ENCODE measurements at places on chromosomes 16 and 17.
A peak's percentile ranks its signal among the peaks of the same experiment; 100 is the strongest.

DNA sequence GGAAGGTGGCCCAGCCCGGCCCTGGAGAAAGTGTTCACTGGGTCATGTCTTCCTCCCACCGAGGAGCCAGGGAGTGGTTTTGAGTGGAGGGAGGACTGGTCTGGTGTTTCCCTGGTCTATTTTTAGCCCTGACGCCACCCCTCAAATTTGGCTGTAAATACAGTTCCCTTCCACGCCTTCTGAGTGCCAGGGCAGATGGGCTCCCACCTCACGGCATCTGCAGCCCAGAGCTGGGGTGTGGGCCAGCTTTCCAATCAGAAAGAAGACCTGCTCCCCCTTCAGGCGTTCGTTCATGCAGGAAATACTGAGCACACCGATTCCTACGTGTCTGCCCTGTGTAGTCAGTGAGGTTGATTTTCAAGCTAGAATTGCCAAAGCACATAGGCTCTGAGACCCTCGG, 53.7 kb downstream of the SNX20 start:
- DNase-seq, result no peak

- no peak for DNase-seq
Measured at GRCh38 chr17:8628609-8629169, 1.8 kb downstream of the MYH10 start.

- no peak for DNase-seq
Measured at GRCh38 chr17:2179615-2180295, 123.8 kb downstream of the SMG6 start.

- no peak for DNase-seq
Measured at GRCh38 chr16:63066552-63066951, 1030.3 kb upstream of the CDH8 start.

DNA sequence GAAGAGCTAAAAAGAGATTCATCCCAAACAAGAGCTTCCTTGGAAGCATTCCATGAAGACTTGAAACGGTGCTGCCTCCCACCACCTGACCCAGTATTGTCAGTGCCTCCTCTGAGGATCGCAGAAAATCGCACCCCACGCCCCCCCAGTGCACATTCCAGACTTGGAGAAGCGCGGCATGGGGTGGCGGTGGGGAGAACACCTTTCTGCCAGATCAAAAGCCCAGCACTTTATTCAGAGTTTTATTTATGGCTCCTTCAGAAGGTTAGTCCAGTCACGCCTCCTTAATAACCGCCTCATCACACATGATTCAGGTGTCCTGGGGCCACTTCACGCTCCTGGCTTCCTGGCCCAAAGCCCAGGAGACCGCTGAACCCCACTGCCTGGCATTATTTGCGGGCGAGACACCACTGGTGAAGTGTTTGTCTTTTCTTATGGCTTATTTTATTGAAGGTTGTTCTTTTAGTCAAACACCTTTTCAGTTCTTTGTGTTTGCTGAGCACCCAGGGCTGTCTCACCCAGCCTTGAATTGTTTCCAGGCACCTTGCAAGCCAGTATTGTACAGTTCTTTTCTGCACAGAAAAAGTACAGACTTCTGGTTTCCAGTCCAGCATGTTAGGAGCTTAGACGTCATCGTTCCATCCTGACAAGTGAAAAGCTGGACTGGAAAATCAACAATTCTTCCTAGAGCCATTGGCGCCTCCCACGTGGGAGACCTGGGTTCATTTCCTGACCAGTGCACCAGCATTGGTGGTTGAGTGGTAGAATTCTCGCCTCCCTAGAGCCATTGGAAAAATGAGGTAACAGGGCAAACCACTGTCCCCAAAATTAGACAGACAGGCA, 79.6 kb upstream of the CACNG5 start:
- peak; percentile 80 for DNase-seq

DNA sequence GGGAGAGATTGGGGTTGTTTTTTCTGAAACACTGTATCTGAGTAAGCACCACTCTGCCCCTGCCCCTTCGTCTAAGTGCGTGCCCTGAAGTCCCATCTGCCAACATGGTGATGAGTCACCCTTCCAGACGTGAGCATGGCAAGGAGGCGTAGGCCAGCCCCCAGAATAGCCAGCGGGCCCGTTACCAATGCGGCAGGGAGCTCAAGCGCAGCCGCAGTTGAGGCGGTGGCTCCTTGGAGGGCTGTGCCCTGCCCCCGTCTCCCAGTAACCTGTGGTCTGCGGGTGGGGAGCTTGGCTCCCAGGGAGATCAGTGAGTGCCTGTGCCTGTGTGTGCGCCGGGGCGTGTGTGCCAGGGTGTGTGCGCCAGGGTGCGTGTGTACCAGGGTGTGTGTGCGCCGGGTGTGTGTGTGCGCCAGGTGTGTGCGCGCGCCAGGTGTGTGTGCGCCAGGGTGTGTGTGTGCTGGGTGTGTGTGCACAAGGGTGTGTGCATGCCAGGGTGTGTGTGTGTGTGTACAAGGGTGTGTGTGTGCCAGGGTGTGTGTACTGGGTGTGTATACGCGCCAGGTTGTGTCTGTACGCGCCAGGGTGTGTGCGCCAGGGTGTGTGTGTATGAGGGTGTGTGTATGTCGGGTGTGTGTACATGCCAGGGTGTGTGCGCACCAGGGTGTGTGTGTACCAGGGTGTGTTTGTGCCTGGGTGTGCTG, 98.6 kb upstream of the CHMP6 start:
- DNase-seq, result peak; percentile 96

GRCh38 chr16:71264299-71264698, 24.9 kb downstream of the CMTR2 start:
- no peak for DNase-seq

GRCh38 chr17:49132699-49133364, at the start of gene B4GALNT2:
Gene B4GALNT2, plus strand, starts transcription at chr17:49132769. Its CDS starts 24 bp downstream, at chr17:49132793.
- peak; percentile 49 for DNase-seq

GRCh38 chr17:78142119-78142861, 3.9 kb upstream of the C17orf99 start:
- DNase-seq, result peak; percentile 100

GRCh38 chr17:71460943-71461342, 659.9 kb upstream of the SOX9 start:
- DNase-seq, result peak; percentile 74

DNA sequence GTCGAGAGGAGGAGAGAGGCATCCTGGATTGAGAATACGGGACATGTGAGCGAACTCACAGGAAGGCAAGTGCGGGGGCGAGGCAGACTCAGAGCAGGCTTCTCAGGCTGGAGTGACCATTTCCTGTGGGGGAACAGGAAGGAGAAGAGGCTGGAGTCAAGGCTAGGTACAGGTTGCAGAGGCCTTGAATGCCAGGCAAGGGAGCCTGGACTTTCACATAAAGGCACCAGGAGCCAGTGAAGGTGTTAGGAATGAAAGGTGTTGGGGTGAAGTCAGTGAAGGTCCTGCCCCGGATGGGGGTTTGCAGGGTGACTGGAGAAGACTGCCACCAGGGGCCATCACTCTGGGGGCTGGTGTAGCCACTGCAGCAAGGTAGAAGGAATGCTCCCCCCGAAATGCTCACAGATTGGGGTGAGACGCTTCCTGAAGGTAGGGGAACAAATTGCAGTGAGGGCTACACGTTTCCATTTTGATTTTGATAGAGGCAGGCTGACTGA, 5.3 kb upstream of the GPRC5C start:
- no peak for DNase-seq

- no peak for DNase-seq
Measured at GRCh38 chr16:86129541-86129940, 230.6 kb downstream of the IRF8 start.

DNA sequence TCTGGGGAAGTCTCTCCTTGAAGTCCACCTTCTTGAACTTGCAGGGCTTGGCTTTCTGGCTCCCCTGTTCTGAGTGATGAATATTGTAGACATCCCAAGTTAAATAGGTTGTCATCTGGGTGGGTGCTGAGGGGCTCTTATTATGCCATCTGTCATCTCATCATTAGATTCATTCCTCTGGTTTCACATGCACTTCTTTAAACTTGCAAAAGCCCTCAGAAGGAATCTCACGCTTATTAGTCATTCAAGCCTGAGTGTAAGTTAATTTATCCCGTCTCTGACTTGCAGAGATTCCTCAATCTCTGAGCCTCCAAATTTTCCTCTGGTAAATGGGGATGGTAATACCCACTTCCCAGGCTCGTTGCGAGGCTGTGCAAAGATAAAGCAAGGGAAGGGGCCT, 5.7 kb downstream of the MGAT5B start:
- DNase-seq, result no peak

DNA sequence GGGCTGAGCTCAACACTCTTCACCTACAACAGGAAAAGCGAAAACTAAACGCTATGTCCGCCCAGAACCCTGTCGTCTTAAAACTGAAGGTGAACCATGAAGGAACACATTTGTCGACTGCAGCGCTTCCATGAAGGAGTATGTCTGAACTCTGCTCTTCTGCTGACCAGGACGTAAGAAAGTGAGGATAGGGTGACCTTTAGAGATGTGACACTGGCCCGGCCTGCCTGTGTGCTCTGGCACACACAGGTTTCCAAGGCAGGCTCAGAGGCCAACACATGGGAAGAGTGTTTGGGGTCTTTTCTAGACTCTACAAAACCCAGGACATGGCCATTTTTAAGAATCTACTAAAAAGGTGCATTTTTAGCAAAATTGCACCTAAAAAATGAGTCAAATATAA, 21.1 kb downstream of the MARF1 start:
- DNase-seq, result no peak

- DNase-seq, result no peak
Measured at GRCh38 chr17:39600997-39601597, 6.6 kb downstream of the NEUROD2 start.

GRCh38 chr17:13244513-13244912, 226.7 kb upstream of the ELAC2 start:
- DNase-seq, result no peak

GRCh38 chr17:70144260-70144846, 25.0 kb upstream of the KCNJ2 start:
- DNase-seq, result peak; percentile 56

DNA sequence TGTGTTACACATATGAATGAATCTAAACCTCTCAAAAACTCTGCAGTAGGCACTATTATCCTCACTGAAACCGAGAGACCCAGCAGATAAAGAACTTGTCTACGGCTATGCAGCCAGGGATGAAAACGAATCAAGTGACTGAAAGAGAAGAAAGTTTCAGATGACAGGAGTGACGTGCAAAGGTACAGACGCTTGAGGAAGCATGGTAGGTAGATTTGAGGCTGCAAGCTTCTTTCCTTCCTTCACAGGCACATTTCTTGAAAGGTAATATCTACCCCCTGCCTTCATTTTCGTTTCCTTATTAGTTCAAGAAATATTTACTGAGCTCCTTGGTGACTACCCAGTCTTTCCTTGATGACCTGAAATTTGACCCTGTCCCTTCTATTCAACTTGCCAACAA, 211.5 kb upstream of the AXIN2 start:
- DNase-seq, result no peak

DNA sequence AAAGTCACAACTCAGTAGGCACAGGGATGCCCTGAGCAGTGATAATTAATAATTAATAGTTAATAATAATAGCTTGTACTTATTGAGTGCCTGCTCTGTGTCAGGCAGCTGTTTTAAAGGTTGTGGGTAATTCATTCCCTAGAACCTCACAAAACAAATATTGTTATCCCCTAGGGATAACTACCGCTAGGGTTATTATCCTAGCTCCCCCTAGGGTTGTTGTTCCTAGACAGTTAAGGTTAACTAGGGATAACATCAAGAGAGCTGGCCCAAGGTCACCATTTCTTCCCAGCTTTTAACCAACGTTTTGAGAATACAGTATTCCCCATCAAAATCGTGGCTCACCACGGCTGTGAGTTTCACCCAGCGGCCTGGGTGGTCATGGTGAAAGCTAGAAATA, 180.1 kb downstream of the PRKCB start:
- no peak for DNase-seq

DNA sequence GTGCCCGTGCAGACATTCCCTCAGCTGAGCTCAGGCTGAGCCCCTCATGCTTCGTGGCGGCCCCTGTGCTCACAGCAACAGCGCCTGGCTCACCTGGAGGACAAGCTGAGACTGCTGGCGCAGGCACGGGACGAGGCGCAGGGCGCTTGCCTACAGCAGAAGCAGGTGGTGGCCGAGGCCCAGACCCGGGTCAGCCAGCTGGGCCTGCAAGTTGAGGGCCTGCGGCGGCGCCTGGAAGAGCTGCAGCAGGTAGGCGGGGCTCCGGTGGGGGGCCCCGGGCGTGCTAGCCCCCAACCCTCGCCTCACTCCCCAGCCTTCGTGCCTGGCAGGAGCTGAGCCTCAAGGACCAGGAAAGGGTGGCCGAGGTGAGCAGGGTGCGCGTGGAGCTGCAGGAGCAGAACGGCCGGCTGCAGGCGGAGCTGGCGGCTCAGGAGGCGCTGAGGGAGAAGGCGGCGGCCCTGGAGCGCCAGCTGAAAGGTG, 1.4 kb upstream of the RAC3 start:
- DNase-seq, result no peak

DNA sequence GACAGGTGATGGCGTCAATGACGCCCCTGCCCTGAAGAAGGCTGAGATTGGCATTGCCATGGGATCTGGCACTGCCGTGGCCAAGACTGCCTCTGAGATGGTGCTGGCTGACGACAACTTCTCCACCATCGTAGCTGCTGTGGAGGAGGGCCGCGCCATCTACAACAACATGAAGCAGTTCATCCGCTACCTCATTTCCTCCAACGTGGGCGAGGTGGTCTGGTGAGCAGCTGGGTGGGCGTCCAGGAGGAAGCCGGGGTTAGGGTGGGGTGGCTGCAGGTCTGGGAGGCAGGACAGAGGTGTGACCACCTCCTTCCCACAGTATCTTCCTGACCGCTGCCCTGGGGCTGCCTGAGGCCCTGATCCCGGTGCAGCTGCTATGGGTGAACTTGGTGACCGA, 23.2 kb downstream of the RABEP2 start:
- DNase-seq, result no peak

DNA sequence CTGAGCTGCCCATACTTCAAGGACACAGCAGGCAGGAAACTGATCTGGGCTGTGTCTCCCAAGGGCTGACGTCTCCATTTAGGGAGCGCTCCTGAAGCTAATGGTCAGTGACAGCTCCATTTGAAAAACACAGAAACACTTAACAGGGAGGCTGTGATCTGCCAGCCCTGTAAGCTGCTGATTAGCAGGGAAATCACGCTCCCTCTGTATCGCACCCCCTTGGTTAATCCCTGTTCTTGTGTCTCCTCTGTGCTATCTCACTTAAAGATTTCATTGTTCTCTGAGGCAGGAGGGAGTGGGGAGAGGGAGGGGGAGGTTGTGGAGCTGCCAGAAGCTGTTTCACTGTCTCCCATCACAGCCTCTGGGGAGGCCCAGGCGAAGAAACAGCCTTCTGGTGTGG, 47.4 kb upstream of the CACNG3 start:
- DNase-seq, result no peak

DNA sequence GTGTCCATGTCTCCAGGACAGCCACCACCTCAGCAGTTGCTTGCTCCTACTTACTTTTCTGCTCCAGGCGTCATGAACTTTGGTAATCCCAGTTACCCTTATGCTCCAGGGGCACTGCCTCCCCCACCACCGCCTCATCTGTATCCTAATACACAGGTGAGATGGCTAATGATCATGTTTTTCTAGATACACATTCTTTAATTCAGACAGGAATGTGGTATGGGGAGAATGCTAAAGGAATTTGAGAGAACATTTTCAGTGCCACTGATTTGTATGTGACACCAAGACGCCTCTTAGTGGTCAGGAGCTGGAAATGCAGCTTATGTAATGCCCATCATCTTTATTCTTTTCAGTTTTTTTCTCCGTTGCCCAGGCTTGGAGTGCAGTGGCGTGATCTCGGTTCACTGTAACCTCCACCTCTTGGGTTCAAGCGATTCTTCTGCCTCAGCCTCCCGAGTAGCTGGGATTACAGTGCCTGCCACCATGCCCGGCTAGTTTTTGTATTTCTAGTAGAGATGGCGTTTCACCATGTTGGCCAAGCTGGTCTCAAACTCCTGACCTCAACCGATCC, 8.9 kb upstream of the RAPGEFL1 start:
- peak; percentile 65 for DNase-seq

GRCh38 chr17:41619036-41619926, 5.1 kb downstream of the KRT17 start:
- DNase-seq, result peak; percentile 37
